Omental fat pad (tissue), 4 donors: ENCODE measurements at places on chromosomes 13 and 19.

GRCh38 chr19:41849067-41849466 lies 4.2 kb downstream of the DMRTC2 start:
- no peak for DNase-seq

GRCh38 chr13:107817647-107818287 lies 397.6 kb downstream of the LIG4 start:
- DNase-seq, result no peak

DNA sequence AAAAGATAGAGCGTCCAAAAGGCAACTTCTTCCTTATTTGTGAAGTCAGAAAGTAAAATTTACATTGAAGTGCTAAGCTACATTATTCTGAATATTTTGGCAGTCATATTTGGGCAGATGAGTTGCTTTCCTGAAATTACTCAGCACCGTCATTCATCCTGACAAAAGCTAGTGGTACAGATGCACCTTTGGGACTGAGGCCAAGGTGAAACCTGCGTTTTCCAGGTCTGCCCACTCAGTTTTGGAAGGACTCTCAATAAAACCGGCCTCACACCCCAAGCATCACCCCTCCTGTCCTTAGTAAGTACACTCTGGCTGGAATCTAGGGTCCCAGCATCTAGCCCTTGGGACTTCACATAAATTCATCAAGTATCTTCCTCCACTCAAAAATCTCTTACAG lies 187.5 kb downstream of the TM9SF2 start:
- no peak for DNase-seq

DNA sequence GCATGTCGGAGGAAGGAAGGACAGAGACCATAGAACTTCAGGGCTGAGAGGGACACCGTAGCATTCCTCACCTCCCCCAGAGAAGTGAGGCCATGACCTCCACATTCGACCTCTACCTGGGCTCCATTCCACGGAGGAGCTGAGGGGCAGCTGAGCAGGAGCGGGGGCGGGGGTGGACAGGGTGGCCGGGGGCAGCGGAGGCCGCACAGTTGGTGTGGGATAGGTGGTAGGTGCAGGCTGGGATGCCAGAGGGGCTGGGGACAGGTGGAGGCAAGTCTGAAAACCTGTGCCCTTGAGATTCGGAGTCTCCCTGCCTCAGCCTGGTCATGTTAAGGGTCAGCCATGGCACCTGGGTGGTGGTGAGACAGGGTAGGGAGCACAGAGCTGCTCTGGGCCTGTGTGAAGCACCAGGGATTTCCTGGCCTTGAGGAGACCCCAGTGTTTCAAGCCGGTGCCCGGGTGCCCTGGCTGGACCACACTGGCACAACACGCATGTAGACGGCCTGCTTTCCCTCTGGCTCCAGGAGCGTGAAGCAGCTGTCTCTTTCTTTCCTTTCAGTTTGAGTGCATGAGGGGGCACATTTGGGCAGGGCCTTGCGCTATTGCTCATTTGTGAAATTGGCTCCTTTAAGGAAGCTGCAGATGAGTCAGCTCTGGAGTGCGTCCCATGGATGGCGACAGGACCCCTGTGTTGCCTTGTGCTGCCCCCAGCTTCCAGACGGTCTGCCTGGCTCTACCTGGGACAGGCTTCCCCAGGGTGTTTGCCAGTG lies 51.8 kb downstream of the TSSK6 start:
- DNase-seq, result no peak

DNA sequence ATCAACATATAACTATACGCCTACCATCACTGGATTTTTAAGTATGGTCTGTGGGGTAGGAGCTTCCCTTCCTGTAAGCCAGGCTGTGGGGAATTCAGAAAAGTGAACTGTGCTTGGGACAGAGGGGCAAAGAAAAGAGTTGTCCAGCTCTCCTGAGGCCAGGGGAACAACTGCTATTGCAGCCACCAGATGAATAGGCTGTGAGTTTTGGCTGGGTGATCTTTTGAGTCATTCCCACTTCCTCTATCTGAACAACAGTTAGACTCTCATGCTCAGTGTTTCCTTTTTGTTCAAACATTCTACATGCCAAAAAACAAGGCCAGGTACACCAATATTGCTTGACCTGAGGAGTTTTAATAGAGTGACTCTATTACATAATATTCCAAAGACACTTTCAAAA lies 426.2 kb upstream of the DACH1 start:
- no peak for DNase-seq

DNA sequence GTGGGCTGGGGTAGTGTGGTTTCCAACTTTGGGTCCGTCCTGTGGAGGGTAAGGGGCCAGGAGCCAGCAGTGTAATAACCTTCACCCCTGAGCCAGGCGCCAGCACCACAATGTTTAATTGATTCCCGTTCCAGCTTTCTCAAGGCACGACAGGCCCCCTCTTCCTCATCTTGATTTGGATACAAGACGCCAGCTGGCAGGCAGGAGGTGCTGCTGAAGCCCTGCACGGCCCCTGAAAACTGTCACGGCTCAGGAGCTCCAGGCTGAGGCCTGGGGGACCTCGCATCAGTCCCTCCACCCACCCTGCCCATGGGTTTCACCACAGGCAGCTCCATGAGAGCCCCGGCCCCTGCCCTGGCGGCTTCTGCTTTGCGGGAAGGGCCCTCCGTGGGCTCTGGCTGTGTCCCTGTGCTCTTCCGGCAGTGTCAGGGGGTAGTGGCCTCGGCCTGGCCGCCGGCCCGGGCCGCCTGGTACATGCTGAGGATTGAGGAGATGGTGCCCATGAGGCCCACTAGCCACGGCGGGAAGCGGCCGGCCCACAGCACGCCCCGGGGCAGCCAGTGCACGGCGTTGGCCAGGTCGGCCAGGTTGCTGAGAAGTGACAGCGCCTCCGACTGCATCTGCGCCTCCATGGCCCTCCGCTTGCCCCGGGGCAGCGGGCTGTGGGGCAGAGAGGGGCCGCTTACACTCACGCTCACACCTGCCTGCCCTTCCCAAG lies 11.9 kb downstream of the PEX11G start:
- no peak for DNase-seq

DNA sequence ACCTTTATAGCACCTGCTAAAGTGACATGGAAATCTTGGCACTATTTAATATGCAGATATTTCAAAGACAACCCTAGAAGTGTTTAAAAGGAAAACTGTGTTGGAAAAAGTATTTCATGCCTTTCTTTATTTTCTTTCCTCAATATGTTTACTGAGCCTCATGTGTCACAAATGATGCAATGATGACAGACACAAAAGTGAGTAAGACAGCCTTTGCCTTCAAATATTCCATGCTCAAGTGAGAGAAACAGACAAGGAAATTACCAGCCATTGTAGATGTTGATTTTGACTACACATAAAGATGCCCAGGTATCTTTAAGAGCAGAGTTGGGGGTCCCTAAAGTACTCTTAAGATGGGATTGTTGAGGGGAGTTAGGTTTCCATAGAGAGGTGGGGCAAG lies 48.0 kb upstream of the TPP2 start:
- DNase-seq, result no peak

DNA sequence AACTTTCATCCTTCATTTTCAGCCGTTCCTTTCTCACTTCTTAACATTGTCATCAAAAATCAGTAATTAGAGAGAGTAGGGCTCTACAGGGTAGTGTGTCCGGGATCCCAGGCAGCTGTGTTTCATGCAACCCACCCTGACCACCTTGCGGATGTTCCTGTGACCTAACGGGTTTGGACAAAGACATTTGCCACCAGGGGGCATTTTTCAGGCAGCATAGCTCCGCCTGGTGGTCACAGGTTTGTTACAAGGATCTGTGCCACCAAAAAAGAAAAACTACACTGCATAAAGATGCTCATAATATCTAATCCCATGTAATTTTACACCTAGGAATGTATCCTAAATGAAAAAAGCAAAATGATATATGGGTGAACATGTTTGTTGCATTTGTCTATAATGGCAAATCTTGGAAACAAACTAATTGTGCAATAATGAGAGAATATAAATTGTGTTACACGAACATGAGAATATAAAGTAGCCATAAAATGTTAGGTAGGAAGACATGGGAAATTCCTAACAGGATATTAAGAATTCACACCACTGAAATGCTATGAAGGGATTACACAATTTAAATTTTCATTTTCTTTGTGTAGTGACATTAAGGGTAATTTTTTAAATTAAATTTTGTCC lies 123.0 kb downstream of the SLC7A1 start:
- DNase-seq, result no peak

GRCh38 chr13:81382246-81382645 lies 1041.3 kb upstream of the SPRY2 start:
- DNase-seq, result no peak

DNA sequence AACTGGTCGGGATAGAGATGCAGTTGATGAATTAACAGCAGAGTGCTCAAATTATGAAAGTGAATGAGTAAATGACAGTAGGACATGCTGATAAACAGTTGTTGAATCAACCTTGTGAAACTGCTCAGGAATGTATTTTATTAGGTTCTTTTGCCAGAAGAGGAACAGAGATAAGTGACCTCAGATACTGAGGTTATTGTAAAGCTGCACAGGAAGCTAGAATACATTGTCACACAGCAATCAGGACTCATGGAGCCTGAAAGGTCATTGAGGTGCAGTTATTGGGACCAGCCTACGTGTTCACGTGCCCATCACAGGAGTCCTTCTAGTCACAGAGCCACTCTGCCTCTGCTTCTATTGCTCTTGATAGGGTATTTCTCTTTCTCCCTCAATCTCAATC lies 47.5 kb upstream of the MED4 start:
- no peak for DNase-seq

GRCh38 chr13:26048741-26049140 lies 3.1 kb downstream of the SHISA2 start:
- no peak for DNase-seq

- DNase-seq, result no peak
Measured at GRCh38 chr19:51639916-51640315, 6.7 kb downstream of the SIGLEC14 start.

GRCh38 chr13:89432997-89433396 lies 1761.8 kb downstream of the SLITRK5 start:
- DNase-seq, result no peak

DNA sequence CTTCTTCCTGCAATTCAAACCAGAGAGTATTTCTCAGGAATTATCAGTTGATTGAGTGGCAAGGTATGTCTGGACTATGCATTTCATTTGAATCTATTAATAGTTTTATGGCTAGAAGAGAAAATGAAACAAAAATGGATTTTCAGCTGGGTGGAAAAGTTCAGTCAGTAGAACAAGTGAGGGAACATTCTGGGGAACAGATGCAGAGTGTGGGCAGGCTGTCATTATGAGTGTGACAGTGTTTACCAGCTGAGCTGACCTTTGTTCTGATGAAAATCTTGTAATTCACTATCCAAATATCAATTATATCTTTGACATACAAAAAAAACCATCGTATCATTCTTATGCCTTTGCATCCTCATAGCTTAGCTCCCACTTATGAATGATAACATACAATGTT lies 2.6 kb upstream of the CLC start:
- no peak for DNase-seq
